ENCODE measurements at places on chromosomes 3 and 15.

- no peak for DNase-seq
Measured at GRCh38 chr3:111164621-111165020, 93.0 kb downstream of the NECTIN3 start.

DNA sequence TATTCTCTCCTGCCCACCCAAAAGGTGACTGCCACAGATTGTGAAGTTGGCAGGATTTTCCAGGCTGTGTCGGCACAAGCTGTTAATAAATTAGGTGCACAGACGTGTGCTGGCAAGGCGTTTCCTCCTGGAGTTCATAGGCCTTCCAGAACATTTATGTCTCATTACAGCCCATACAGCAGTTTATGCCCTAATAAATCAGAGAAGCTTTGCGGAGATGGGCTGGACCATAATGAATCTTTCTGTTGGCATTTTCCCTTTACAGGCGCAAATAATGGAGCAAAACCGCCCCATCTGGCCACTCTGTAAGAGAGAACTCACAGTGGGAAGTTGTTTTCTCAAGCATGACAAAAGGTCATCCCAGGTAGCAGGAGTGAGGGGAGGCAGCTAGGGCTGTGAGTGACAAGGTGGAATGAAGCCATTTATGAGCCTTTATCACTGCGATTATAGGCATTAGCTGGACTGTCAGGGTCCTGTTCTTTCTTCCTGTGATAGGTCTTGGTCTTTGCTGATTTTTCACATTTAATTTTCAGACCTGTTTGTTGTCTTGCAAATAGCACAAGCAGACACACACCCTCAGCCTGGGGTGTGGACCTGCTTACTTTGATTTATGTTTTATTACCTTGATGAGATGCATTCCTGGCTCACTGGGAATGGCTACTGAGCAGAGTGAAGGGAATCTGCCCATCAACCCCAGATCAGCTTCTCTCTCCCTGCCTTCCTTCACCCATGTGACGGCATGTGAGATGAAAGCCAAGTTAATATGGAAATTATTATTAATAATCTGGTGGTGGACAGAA lies 257.5 kb downstream of the LRTM1 start:
- DNase-seq, result no peak

DNA sequence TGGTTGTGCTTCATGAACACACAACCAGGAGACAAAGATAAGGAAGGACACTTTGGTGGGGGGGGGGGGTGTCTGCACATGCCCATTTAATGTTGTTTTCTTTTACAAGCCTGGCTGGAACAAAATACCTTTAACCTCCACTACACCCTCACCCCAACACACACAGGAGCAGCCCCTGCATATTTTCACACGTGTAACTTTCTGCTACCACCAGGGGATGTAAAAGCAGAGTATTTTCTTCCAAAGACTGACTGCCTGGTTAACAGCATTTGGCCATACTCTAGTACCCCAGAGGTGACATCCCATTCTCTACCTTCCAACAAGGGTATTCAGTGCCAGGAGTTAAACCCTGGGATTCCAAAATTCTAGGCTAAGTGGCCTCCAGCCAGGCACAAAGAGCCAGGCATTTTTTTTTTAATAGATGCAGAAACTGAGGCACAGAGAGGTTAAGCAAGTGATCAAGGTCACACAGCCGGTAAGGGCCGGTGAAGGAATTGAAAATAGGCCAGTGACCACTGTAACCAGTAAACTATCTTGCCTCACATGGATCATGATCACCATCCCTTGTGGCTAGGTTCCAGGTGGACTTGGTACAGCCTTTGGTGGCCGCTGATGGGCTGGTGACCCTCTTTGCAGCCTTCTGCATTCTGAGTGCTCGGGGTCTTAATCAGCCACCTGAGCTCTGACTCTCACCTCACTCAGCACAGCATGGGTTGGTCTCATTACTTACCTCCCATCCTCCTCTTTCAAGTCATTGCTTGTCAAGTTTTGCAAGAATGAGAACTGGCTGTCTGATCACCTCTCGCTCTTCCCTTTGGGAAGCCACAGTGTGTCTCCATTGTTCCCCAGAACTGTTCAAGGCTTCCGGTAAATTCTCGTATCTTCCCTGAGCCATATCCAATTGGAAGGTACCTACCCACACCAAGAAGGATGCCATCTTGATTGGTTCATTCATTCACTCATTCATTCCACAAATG lies 20.4 kb downstream of the MAGI1 start:
- DNase-seq, result no peak

DNA sequence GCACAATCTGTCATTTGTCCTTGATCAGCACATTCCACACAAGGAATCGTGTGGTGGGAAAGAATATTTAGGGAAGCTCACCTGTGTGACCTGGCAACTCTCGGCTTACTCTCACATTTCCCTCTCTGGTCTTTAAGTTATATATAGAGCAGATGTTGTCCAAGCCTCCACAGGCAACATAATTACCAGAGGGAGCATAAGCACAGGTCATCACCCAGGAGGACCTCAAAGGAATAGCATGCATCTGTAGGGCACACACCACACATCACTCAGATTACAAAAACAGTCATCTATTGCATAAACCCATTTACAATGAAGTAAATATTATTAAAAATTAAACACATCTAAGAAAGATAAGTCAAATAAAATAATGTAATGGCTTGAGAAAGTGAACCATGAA lies 36.5 kb downstream of the GNB4 start:
- DNase-seq, result no peak

DNA sequence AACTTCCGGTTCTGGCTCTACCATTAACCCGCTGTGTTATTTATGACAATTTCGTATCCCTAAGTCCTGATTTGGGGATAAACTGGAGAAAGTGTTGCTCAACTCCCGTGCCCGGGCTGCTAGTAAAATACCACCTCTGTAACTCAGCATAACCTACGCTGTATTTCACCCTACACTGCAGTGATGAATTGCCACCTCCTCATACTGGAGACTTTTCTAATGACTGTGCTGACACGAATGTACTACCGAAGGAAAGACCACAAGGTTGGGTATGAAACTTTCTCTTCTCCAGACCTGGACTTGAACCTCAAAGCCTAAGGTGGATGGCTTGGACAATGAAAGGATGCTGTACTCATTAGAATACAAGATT lies 16.5 kb downstream of the SLC51A start:
- no peak for DNase-seq

DNA sequence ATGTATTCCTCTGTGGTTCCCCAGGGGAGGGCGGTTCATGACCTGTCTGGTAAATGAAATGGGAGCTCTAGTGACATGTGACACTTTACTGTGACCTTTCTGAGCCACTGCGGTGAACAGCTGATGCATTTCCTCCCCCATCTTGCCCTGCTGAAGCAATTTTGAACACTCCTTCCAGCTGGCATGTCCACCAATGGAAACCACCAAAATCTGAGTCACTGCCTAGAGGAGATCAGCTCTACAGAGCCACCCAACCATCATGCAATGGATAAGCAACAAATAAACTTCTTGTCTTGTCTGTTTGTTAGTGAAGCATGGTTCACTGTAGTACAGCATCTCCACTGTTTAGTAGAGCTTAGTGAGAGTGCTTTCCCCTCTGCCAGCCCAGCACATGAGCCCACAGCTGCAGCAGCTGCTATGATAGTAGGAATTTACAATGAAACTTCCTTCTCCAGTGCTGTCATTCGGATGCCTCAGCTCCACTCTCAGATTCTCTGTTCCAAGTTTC lies 479.4 kb downstream of the NTRK3 start:
- DNase-seq, result no peak

- DNase-seq, result no peak
Measured at GRCh38 chr3:40930131-40930538, 269.2 kb upstream of the CTNNB1 start.

DNA sequence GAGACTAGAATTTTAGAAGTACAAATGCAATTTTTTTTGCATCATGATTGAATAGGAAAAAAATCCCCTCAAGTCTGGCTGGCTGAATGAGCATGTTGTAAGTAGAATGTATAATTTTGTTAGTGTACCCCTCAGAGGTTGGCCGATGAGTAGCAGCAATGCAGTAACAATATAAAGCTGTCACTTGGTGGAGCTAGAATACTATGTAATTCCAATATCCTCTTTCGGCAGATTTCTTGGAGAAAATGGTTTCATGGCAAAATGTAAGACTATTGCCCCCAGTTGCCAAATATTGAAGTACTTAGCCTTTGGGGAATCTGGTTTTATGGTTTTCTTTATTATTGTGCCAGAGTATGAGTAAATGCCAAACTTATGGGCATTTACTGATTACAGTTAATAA lies 39.8 kb upstream of the SGO1 start:
- DNase-seq, result no peak

DNA sequence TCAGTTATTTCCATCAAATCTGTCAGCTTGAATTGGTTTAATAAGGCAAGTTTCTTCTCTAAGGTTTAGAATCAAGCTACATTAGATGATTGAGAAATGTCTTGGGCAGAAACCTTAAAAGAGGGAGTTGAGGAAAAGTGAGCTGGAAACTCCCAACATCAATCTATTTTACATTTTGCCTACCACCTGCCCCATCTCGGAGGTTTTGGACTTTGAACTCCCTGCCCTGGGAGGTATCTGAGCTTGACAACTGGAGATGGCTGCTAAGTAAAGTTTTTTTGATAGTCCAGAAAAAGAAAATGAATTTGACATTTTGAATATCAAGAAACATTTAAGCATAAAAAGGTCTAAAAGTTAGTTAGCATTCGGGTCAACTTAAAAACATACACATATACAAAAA lies 234.2 kb downstream of the NFKBIZ start:
- DNase-seq, result no peak

- DNase-seq, result no peak
Measured at GRCh38 chr3:133237380-133237779, 162.5 kb upstream of the BFSP2 start.

- no peak for DNase-seq
Measured at GRCh38 chr3:172987273-172987672, 153.8 kb downstream of the SPATA16 start.

GRCh38 chr3:39577541-39577940 lies 110.1 kb downstream of the MOBP start:
- no peak for DNase-seq

- DNase-seq, result no peak
Measured at GRCh38 chr3:112767177-112767576, 79.5 kb downstream of the CD200R1L start.

GRCh38 chr3:129890125-129890524 lies 3.4 kb downstream of the TMCC1 start:
- DNase-seq, result no peak

GRCh38 chr3:15052335-15053242 lies 12.5 kb downstream of the MRPS25 start:
- no peak for DNase-seq

- peak; percentile 4 for DNase-seq
Measured at GRCh38 chr3:136250903-136251460, 842 bp downstream of the PCCB start.

DNA sequence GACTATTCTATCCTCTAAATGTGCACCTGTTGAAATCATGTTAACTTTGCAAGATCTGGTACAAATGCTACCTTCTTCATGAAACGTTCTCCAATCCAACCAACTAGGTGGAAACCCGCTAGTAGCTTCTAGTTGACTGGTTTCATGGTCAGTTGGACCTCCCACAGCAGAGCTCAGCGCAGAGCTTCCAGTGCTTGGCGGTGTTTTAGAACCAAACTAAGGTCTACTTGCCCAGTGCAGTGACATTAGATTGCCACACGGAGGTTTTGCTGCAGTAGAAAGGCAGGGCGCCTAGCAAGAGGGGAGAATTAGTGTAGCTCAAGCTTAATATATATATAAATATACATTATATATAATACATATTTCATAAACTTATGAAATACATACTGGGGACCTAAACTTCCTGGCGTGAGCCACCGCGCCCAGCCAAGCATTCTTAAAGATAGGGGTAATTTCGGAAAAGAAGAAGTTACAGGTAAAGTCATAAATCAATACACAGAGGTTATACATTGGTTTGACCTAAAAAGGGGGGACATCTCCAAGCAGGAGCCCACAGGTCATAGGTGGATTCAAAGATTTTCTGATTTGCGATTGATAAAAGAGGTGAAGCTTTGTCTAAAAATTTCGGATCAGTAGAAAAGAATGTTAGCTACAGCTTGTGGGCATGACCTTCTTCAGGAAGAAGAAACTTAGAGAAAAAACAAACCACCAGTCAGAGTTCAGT lies 2.1 kb upstream of the OXSR1 start:
- no peak for DNase-seq

DNA sequence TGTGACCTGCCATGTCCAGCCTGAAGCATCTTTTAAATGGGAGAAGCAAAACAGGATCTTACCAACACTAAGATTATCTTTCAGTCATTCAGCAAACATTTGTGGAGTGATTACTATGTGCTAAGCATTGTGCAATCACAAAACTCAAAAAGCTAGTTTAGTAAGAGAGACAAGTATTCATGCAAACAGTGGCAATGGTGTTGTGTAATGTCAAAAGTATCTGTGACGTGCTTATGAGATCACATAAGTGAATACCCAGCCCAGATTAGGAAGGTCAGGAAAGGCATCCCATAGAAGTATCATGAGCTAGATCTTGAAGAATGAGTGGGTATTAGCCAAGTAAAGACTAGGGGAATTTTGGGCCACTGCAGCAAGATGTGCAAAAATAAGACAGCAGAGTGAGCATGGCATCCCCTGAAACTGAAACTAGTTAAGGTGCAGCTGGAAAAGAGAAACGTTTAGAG lies 32.1 kb downstream of the SEC62 start:
- no peak for DNase-seq

DNA sequence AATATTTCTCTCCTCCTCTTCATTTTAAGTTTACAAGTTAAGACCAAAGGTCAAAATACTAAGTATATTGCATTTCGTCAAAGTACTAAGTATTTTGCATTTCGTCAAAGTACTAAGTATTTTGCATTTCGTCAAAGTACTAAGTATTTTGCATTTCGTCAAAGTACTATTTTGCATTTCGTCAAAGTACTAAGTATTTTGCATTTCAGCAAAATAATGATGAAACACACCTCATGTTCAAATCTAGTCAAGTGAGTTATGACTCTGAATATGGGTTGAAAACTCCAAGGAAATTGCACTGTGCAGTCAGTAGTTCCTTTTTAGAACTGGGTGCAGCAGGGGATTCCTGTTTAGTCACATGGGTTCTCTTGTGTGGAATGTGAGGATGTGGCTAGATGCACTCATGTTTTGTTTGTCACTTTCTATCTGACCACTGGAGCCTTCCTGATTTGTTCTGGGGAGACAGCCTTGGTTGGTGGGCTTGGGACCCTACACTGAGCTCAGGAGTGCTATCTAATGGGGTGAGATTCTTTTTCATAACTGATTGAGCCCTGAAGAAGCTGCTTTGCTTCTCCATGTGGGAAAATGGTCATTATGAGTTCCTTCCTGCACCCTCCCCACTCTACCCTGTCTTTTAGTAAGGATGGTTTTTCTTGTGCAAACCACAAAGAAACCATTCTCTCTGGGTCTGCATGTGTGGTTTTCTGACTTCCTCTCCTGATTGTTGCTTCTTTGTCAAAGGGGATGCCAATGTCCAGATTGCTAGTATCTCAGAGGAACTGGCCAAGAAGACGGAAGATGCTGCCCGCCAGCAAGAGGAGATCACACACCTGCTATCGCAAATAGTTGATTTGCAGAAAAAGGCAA lies 73.4 kb downstream of the CCK start:
- no peak for DNase-seq

GRCh38 chr3:132286035-132286434 lies 31.2 kb upstream of the ACP3 start:
- no peak for DNase-seq

Measured in stimulated activated CD8-positive, alpha-beta memory T cell treated with anti-CD3 and anti-CD28 coated beads, Interleukin-15, amount 100 ng/mL, for 4 hours (primary cell).